ENCODE measurements at places on chromosomes 1 and 21.

DNA sequence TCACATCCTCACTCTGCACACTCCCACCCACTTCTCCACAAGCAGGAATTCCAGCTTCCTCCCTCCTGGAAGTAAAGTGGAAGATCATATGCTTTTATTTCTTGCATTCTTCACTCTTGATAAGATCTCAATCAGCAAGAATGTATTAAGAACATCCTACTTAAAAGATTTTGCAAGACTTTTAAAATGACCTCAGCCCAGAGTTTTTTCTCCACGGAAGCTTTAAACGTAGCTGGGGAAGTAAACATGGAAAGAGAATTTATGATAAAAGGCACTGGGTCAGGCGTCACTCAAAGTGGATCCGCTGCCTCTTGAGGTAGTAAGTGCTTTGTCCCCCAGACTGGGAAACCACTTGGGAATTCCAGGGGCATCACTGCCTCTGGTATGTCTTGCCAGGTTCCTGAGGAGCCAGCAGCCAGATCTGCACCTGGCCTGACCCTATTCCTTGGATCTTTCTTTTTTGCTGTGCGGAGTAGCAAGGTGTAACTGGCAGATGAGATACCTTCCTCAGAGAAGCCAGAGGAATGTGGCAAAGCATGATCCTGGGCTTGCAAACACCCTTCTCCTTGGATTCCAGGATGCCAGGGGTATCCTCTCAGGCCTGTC lies 33.9 kb downstream of the CDK18 start:
- no peak for DNase-seq

- no peak for DNase-seq
These were observed 90.5 kb downstream of the NMNAT2 start for GRCh38 chr1:183327434-183328290.

DNA sequence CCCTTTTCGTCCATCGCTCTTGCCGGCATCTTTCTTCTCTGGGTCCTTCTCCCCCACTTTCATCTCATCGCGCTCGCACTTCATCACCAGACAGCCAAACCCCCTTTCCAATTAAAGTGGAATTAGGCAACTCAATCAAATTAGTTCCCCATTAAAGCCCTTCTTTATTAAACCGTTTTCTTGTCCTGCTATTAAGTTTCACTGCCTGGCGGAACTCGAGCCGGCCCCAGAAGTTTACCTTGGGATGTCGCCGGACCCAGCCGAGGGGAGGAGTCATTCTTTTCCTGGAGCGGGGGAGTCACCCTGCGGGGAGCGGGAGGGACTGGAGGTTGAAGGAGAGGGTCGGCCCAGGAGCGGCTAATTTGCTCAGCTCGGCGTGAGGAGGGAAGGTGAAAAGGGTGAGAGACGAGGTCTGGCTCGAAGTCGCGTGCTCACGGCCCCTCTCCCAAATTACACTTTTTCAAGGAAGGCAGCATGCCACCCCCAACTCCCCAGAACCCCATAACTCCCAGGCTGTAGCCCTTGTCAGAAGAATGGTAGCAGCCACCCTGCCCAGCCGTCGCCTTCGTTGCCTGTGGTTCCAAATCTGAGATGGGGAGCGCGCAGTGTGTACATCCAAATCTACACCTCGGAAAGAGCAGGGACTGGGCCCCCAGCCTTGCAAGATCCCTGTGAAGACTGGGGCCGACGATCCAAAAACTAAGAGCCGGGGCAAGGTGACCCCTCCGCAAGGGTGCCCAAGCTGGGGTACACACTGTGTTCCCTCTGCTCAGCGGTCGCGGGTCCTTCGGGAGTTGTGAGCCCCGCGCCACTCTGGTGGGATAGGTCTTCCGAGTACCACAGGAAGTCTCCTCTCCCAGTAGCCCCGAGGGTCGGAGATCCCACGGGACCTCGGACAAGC lies 6.4 kb downstream of the DMRTA2 start:
- DNase-seq = no peak

DNA sequence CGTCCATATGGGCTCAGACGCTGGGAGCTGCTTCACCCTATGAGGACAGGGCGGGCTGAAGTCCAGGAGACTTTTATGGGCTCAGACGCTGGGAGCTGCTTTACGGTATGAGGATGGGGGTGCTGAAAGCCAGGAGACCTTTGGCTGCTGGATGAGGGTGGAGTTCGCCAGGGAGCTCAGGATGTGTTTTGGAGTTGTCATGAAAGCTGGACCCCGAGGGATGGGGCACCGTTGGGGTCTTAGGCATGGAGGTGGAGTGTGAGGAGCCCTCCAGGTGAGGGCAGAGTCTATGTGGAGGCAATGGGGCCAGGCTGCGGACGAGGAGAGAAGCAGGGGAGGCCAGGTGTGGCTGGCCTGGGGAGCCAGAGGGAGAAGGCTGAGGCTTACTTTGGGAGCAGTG lies 27.5 kb downstream of the TRPM2 start:
- DNase-seq = no peak

GRCh38 chr1:173960625-173961024 lies 43.5 kb upstream of the SERPINC1 start:
- DNase-seq = no peak

- DNase-seq = no peak
These were observed 18.1 kb upstream of the POFUT2 start for GRCh38 chr21:45305836-45306235.

GRCh38 chr1:41286486-41286885 lies 44.4 kb upstream of the SCMH1 start:
- no peak for DNase-seq
